ENCODE measurements at places on chromosomes 4 and X. TPM values are rescaled to one million over a fixed set of nuclear protein-coding genes. Genes with fewer than 3 reads are reported as not detected.

Gene NRK
- total RNA-seq = not detected

Gene MAGEB10
- not detected for total RNA-seq

Gene KIF4A
- 24.2 TPM for total RNA-seq

Gene F8A2
- total RNA-seq = not detected

Gene GNRHR
- total RNA-seq = not detected

Gene IL1RAPL2
- total RNA-seq = not detected

Gene ARFIP1
- 9.3 TPM for total RNA-seq

Gene GRID2
- total RNA-seq = not detected
